ENCODE measurements at places on chromosomes 5 and 9.

GRCh38 chr5:72380492-72381274 lies 60.5 kb downstream of the PTCD2 start:
- DNase-seq, result no peak

DNA sequence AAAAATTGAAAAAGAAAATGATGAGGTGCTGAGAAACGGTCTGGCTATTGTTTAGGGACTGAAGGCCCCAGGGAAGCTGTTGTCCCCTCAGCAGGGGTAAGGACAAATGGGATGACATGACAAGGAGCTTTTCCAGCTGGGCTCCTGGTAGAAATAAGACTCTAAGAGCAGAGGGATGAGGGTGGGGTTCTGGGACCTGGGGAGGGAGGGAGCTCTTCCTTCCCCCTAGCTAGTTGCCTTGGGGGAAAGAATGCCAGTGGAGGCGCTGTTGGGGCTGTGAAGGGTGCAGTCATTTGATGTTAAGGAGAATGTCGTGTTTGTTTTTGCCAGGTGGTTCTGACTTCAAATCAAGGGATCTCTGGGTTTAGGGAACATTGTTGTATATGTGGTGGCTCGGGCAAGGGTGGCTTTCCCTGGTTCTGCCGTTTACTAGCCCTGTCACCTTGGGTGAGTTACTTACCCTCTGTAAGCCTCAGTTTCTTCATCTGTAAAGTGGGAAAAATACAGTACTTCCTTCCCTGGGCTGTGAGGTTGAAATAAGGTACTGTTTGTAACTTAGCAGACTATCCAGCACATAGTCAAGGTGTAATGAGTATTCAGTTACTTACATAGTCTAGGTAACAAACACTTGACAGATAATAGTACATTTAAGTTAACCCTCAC lies 47.8 kb downstream of the WWC1 start:
- no peak for DNase-seq

DNA sequence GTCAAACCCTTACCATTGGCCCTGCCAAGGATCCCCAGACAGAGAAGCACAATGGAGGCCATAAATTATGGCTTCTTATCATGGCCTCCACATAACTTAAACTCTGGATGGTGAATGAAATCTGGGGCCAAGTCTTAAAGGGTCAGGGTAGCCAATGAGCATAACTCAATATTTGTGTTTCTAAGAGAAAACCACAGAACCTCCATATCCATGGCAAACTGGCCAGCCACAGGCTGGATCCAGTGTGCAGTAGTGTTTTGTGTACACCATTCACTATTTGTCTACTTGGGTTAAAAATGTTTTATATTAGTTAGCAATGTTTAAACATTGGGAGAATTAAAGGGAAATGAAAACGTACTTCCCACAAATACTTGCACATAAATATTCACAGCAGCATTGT lies 60.8 kb downstream of the CDO1 start:
- no peak for DNase-seq

DNA sequence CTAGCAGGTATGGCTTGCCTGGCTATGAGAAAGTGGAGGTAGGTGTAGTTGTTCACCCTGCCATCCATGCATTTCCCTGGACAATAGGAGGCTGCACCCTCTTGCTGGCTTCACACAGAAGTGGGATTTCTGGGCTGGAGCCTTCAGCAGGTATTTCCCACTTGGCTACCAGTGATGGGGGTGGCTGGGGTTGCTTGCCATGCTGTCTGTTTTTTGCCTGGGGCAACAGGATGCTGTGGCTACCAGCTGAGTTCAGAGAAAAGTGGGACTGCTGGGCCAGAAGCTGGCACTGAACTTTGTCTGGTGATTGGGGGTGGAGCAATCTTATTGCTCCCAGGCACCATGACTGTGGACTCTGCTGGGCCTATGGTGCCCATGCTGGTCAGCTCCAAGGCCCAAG lies 299.6 kb downstream of the FAM170A start:
- DNase-seq, result no peak

DNA sequence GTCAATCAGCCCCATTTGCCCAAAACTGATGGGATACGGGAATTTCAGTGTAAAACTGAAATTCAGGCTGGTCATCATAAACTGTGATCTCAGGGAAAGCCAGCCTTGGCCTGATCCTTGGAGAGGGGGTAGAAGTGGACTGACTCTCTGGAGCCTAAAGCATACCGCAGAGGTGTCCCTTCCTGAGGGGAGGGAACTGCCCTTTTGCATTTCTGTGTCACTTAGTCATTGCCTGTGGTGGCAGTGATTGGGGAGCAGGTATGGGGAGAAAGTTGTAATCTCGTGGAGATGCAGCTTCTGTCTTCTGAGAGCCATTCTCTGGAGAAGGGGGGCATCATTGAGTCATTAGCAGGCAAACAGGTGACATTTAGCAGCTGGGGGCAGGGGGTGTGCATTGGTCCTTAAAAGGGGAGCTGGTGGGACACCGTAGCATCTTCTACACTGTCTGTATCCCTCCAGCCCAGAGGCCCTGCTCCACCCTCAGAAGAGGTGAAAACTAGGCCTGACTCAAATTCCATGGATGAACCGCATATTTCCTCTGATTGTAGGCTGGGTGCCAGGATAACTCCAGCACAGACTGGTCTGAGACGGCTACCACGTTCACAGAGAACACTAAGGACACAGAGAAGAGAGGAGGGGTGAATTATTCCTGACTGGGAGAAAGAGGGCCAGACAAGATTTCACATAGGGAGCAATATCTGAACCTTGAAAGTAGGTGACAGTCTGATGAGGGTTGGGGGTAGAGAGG lies 143.3 kb downstream of the SEC61B start:
- no peak for DNase-seq
